ENCODE measurements at places on chromosomes 7 and 10. TPM values are rescaled to one million over a fixed set of nuclear protein-coding genes. Genes with fewer than 3 reads are reported as not detected.

DNA sequence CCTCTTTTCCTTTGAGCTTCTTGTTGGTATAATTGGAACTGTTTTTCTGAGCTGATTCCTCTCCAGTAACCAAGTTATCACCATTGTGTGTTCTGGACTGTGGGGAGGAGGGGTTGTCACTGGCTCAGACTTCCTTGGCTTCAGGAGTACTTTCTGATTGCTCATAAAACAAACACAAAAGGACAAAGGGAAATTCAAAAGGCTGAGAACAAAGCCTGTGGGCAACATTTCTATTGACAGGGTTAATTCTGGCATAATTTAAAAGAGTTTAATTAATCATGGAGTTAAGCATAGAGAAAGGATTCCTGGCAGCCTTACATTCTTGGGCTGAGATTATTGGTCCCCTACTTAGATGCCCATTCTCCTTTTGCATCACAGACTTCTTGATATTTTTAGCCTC, 222.9 kb upstream of the KMT2E start:
- no peak overlapping the region for H3K27ac ChIP-seq
- no peak for DNase-seq
- no peaks in the 10 kb centered on the region for H3K4me1 ChIP-seq
- H3K27me3 ChIP-seq = no peaks in the 10 kb centered on the region
- no peak overlapping the region for H3K4me3 ChIP-seq

DNA sequence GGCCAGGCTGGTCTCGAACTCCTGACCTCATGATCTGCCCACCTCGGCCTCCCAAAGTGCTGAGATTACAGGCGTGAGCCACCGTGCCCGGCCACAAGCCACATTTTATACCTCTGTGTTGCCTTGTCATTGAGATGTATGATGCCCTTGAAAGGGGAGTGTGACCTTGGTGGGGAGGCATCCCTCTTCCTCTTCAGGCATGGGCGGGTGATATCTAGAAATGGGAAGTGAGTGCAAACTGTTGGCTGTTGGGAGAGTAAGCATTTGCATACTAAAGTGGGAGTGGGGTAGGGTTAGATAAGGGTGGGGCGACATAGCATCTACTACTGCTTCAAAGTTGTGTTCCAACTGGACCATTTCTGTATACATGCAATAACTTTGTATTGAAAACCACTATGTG, 20.1 kb downstream of the RP9 start:
- DNase-seq = no peak
- peaks cover 12% of the 10 kb centered on the region for H3K36me3 ChIP-seq
- no peaks in the 10 kb centered on the region for H3K27me3 ChIP-seq

GRCh38 chr7:98233219-98234070, 18.6 kb downstream of the TECPR1 start:
- H3K4me1 ChIP-seq = no peaks in the 10 kb centered on the region
- peaks cover 76% of the 10 kb centered on the region for H3K36me3 ChIP-seq
- no peak overlapping the region for H3K27ac ChIP-seq
- H3K4me3 ChIP-seq = no peak overlapping the region
- H3K27me3 ChIP-seq = no peaks in the 10 kb centered on the region

DNA sequence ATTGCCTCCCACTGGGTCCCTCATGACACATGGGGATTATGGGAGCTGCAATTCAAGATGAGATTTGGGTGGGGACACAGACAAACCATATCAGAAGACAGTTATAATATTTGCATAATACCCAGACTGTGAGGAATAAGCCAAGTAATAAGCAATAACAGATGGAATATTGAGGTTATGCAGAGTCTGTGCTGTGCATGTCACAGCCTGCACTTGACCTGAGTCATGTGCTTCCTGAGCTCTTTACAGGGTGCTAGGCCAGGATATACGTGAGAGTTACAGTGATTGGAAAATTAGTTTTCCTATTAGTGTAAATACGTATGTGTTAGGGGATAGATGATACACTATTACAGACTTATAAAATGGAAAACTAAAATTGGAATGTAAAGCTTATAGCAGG, 288.7 kb downstream of the SDK1 start:
- no peaks in the 10 kb centered on the region for H3K36me3 ChIP-seq
- DNase-seq = no peak
- H3K27ac ChIP-seq = no peak overlapping the region
- H3K4me3 ChIP-seq = no peak overlapping the region

DNA sequence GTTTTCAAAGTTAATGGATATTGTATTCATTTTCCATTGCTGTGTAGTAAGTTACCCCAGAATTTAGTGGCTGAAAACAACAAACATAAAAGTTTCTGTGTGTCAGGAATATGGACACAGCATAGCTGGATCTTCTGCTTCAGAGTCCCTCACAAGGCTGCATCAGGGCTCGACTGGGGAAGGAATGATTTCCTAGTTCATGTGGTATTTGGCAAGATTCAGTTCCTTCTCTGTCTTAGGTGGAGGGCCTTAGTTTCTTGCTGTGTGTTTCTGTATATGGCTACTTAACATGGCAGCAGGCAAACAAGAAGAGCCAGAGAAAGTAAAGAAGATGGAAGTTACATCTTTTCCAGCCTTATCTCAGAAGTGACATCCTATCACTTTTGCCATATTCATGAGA, 51.1 kb downstream of the TPST1 start:
- no peak overlapping the region for H3K4me3 ChIP-seq
- H3K4me1 ChIP-seq = no peaks in the 10 kb centered on the region
- H3K27me3 ChIP-seq = no peaks in the 10 kb centered on the region
- H3K27ac ChIP-seq = no peak overlapping the region

- no peaks in the 10 kb centered on the region for H3K4me1 ChIP-seq
- no peak overlapping the region for H3K27ac ChIP-seq
- no peaks in the 10 kb centered on the region for H3K36me3 ChIP-seq
- DNase-seq = peak; percentile 14
These were observed 134.9 kb downstream of the AOAH start for GRCh38 chr7:36589391-36589790.

DNA sequence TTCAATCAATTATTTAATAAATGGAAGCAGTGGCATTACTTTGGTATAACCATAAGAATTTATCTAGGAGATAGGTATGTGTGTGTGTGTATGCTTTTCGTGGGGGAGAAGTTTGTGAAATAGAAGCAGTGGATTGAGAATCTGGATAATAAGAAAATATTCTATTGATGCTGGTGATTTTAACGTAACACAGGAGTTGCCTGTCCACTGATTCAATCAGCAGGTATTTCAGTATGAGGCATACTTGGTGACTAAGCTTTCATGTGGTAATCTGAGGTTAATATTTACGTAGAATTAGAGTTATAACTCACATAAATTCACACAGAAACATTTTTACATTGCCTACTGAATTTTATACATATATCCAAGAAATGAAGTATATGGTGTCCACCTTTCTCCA, 568.0 kb downstream of the ZWINT start:
- no peaks in the 10 kb centered on the region for H3K27me3 ChIP-seq
- no peak for DNase-seq
- H3K4me3 ChIP-seq = no peak overlapping the region
- no peak overlapping the region for H3K27ac ChIP-seq

GRCh38 chr7:151062111-151062398, 2.7 kb downstream of the SLC4A2 start:
- H3K27me3 ChIP-seq = no peaks in the 10 kb centered on the region
- no peak overlapping the region for H3K4me3 ChIP-seq
- DNase-seq = no peak
- peak overlapping the region; percentile 95 for H3K27ac ChIP-seq

GRCh38 chr7:133957845-133958244, 169.3 kb upstream of the LRGUK start:
- H3K4me1 ChIP-seq = no peaks in the 10 kb centered on the region
- no peaks in the 10 kb centered on the region for H3K27me3 ChIP-seq
- H3K36me3 ChIP-seq = no peaks in the 10 kb centered on the region
- H3K27ac ChIP-seq = no peak overlapping the region
- DNase-seq = no peak
- H3K4me3 ChIP-seq = no peak overlapping the region

DNA sequence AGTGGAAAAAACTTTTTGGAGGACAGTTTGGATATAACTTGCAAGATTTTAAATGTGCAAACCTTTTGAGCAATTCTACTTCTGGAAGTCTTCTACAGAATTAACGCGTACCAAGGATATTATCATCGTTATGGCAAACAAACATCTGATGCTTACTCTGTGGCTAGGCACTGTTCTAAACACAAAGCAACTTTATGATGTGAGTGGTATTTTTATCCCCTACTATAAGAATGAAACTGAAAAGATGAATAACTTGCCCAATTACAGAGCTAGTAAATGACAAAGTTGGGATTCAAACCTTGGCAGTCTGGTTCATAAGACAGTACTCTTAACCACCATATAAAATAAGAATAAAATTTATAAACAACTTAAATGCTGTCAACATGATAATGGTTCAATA, 15.8 kb downstream of the ASZ1 start:
- no peak overlapping the region for H3K4me3 ChIP-seq
- no peak overlapping the region for H3K27ac ChIP-seq
- no peaks in the 10 kb centered on the region for H3K36me3 ChIP-seq
- DNase-seq = no peak
- H3K4me1 ChIP-seq = no peaks in the 10 kb centered on the region
- no peaks in the 10 kb centered on the region for H3K27me3 ChIP-seq

GRCh38 chr10:116882639-116883038, 33.3 kb downstream of the ENO4 start:
- no peaks in the 10 kb centered on the region for H3K4me1 ChIP-seq
- H3K27ac ChIP-seq = no peak overlapping the region
- no peaks in the 10 kb centered on the region for H3K27me3 ChIP-seq
- peak; percentile 53 for DNase-seq

DNA sequence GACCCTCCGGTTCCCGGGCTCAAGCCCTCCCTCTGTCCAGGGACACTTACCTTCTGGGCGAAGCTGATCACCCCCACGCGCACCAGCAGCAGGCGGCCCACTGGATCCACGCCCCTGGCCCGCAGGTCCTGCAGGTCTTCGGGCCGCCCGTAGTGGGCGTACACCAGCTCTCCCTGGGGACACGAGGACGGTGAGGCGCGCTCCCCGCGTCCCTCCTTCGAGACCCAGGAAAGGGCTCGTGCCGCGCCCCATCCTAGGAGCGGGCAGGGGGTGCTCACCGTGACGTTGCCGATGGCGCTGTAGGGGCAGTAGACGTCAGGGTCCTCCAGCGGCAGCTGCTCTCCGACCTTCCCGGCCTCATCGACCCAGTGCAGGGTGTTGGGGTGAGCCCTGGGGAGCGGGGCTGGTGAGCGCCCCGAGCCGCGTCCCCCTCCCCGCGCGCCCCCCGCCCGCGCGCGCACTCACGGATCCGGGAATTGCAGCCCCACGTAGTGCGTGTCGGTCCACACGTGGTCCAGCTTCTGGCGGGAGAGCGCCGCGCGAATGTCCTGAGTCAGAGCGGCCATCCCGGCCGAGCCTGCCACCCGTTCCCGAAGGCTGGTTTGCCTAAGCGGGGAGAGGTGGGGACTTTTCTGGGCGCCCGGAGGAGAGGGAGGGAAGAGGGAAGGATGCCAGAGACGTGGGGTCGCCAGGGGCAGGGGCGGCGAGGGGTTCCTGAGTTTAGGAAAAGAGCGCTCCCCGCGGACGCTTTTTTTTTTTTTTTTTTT, 8.2 kb downstream of the TFR2 start:
- H3K4me1 ChIP-seq = peaks cover 13% of the 10 kb centered on the region
- H3K4me3 ChIP-seq = peak overlapping the region; percentile 66
- no peaks in the 10 kb centered on the region for H3K36me3 ChIP-seq
- no peak for DNase-seq
- H3K27me3 ChIP-seq = no peaks in the 10 kb centered on the region

GRCh38 chr7:18829858-18830285, 287.6 kb downstream of the TWIST1 start:
- no peaks in the 10 kb centered on the region for H3K36me3 ChIP-seq
- no peak overlapping the region for H3K27ac ChIP-seq
- no peaks in the 10 kb centered on the region for H3K27me3 ChIP-seq

APBB1IP gene
- total RNA-seq = 6.2 TPM

STYXL1 gene
- total RNA-seq = 20.0 TPM

KIAA1217 gene
- total RNA-seq = 12.9 TPM

RET gene
- total RNA-seq = 2.2 TPM

All from esophagus muscularis mucosa (tissue), 4 donors.